Fibroblast of skin of right biceps (primary cell): ENCODE measurements at places on chromosomes 6 and 20.
A peak's percentile ranks its signal among the peaks of the same experiment; 100 is the strongest.

DNA sequence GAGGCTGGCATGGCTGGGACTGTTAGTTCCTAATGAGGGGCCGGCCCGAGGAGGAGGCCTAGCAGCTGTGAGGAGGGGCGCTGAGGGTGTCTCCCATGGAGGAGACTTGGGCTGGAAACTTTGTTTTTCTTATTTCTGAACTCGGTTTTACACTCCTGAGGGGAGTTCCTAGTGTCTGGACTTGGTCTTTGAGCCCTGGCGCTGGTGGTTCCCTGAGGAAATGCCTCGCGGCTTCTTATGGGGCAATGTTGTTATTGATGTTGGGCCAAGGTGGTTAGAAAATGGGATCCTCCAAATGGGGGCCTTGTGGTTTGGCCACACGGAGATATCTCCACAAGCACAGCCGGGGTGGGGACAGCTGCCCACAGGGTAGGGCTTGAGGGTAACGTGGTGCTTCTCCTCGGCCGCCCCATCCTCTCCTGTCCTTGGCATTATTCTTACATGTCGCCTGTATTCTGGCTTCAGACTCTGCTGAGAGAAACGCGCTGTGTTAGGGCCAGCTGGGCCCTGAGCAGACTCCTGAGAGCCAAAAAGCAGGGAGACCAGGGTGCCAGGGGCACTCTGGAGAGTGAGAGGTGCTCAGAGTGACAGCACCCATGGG is 136.9 kb downstream of the FOXO3 start:
- no peak for DNase-seq

- no peak for DNase-seq
These were observed 10.4 kb upstream of the MMP9 start for GRCh38 chr20:45998337-45998736.

- DNase-seq: peak; percentile 36
These were observed 22.3 kb upstream of the SAYSD1 start for GRCh38 chr6:39137245-39137644.

- no peak for DNase-seq
These were observed 10.5 kb downstream of the C20orf173 start for GRCh38 chr20:35518955-35519354.

DNA sequence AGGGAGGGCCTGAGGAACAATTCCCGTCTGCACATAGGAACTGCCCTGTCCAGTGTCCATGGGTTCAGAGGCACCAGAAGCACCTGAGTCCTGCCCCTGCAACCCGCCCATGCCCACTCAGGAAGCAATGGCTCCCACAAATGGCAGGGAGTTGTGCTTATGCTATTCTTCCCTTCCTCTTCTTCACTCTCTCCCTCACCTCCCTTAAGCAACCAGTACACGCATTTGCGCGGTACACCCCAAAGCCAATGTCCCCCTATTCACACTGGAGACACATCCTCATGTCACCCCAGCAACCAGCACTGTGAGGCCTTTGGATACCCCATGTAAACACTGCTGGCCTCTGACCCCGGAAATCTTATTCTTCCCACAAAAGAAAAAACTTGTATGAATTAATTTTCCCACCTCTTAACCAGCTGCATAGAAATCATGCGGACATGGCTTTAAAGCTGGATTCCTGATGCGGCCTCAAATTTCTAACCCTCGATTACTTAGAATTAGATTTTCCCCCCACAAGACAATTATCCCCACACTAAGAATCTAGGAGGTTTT is 30.9 kb downstream of the FYN start:
- no peak for DNase-seq

DNA sequence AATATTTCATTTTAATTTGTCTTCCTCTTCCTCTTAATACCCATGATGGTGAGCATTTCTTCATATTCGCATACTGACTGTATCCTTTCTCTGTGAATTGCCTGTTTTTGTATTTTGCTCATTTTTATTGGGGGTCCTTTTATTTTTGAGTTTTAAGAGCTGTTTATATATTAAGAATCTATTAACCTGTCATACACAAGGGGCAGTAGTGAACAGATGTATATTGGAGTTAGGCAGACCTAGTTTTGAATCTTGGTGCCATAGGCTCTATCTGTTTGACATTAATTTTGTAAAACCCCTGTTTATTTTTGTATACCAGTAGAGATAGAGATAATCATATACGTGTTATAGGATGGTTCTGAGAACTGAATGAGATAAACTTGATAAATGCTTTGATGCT is 3.1 kb upstream of the WFDC5 start:
- no peak for DNase-seq
